ENCODE measurements at places on chromosomes 11 and 22.

- no peak for DNase-seq
Observed at GRCh38 chr11:100525635-100526034, 161.5 kb upstream of the ARHGAP42 start.

GRCh38 chr11:109019342-109019936 lies 354.6 kb downstream of the DDX10 start:
- no peak for DNase-seq

DNA sequence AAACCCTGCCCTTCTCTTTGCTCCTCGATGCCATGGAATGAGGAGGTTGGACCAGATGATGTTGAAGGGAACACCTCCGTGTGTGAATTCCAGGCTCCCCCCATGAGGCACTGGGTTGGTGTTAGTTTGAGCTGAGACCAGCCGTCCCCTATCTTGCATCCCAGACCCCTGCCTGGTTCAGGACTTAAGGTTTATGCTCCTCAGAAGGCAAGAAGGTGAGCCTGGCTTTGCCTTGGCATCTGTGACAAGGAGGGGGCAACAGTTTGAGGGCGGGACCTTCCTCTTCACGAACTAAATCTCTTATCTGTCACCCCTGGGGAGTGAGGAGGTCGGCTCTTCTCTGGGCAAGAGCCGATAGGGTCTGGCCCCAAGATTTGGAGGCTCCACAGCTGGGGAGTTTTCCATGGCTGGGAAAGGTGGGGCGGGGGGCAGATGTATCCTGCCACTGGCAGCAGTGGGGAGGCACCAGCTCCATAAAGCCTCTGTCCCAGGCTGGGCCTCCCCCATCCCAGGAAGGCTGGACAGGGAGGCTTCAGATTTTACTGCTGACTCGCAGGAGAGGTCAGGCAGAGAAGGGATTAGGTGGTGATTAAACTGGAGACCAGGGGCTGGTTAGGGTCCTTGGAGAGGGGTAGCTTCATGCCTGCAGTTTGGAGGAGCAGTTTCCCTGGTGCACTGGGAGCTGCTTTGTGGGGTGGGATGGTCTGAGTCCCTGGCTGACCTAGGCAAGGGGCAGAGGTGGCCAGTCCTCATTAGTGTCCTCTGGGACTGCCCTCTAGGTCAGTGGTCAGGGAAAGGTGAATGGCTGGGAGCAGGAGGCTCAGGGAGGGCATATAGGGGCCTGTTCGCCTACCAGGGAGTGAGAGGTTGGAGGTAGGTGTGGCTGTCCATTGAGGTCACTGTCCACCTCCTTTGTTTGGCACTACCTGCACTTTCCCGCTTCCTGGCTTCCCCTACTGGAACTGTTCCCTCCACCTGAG lies 1.1 kb downstream of the SEC14L2 start:
- no peak for DNase-seq

- no peak for DNase-seq
Observed at GRCh38 chr11:115154355-115154736, 349.9 kb downstream of the CADM1 start.

GRCh38 chr22:49404020-49404419 lies 423.7 kb downstream of the BRD1 start:
- no peak for DNase-seq

DNA sequence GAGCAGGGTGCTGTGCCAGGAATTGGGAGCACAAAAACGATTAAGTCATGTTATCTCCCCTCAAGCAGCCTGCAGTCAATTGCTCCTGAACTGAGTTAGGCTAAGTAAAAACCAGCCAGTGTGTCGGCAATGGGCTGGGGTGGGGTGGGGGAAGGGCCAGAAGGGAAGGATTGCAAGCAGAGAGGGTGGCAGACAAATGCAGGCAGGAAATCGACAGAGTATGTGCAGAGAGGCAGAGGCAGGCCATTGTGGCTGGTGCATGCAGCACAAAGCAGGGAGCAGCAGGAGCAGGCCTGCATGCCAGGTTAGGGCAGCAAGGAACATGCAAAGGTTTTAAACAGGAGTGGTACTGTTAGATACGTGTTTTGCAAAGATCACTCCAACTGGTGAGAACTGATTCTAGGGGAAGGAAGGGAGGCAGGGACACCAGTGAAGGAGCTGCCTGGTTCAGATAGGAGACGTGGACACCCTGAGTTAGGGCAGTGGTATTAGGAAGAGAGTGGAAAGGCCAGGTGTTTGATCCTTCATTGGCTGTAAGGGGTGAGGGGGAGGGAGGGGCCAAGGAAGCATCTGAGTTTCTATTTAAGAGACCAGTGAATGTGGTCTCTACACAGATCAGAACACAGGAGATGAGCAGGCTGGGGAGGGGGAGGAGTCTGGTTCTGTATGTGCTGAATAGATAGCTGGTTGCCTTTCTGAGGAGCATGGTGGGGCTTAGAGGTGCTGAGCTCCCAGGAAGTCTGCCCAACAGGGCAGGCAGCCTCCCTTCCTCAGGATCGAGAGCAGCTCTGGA lies 70.8 kb upstream of the PHOX2A start:
- DNase-seq: no peak

DNA sequence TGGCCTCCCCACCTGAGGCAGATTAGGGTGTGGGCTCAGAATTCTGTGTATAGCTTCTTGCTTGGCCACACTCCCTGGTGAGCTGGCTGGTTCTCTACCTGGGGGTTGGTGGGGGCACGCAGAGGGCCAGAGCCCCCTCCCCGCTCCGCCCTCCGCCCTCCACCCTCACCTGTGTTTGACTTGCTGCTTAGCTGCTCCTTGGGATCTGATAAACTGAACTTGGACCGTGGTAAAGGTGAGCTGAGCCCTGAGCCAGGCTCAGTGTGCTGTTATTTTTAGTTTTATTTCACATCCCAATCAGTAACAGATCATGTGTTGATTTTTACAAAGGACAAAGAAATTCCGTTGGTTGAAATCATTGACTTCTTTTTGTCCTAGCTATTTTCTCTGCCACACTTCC lies 2.0 kb downstream of the OVOL1 start:
- no peak for DNase-seq

DNA sequence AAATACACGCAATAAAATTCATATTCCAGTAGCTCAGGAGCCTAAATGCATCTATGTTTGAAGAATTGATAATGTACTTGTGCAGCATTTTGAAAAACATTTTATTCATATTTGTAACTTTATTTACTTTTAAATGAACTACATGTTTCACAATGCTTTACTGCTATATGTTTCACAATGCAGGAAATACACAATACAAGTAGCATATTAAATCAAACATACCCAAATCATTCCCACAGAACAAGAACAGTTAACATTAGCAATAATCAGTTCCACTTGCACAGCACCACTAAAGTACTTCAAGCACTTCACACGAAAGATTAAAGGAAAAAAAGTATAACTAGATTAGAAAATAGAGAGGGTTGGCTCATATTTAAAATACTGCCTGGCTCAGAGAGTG lies 343.6 kb upstream of the CCDC90B start:
- no peak for DNase-seq

- DNase-seq: peak; percentile 97
Observed at GRCh38 chr11:76830639-76831327, 29.9 kb upstream of the ACER3 start.

DNA sequence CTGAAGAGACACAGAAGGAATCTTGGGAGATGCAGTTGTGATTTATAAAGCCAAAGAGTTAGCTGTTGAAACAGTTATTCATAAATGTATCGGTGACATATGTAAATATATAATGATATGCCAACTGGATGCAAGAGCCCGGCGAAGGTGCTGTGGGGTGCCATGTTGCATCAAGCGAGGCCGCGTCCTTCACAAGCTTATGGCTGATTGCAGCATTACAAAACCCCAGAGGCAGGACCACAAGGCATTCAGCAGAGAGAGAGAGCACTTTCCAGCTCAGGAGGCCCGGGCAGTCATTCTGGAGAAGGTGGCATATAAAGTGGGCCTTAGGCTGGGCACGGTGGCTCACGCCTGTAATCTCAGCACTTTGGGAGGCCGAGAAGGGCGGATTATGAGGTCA lies 65.6 kb downstream of the LARGE1 start:
- no peak for DNase-seq

- DNase-seq: no peak
Observed at GRCh38 chr11:12075822-12076821, 34.3 kb upstream of the MICAL2 start.

- no peak for DNase-seq
Observed at GRCh38 chr22:20566420-20567260, 59.2 kb downstream of the MED15 start.

DNA sequence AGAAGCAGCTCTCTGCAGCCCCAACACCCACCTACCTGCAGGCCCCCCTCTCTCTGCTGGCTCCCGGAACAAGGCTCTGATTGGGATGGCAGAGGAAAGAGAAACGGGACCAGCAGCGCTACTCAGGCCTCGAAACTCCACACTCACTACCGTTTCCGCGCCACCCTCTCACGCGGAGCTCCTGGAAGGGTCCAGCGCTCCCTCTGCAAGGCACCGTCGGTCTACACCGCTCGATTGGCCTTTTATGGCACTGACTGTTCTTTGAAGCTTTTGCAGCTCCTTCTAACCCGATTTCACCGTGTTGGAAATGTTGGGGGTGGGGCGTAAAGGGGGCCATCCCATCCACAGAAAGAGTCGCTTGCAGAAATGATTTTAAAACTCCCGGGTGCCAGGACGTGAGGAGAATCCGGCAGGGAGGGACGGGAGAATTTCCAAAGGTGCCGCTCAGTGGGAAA lies 323 bp upstream of the PANX1 start:
- DNase-seq: no peak

GRCh38 chr11:35106595-35106994 lies 32.4 kb upstream of the CD44 start:
- no peak for DNase-seq

DNA sequence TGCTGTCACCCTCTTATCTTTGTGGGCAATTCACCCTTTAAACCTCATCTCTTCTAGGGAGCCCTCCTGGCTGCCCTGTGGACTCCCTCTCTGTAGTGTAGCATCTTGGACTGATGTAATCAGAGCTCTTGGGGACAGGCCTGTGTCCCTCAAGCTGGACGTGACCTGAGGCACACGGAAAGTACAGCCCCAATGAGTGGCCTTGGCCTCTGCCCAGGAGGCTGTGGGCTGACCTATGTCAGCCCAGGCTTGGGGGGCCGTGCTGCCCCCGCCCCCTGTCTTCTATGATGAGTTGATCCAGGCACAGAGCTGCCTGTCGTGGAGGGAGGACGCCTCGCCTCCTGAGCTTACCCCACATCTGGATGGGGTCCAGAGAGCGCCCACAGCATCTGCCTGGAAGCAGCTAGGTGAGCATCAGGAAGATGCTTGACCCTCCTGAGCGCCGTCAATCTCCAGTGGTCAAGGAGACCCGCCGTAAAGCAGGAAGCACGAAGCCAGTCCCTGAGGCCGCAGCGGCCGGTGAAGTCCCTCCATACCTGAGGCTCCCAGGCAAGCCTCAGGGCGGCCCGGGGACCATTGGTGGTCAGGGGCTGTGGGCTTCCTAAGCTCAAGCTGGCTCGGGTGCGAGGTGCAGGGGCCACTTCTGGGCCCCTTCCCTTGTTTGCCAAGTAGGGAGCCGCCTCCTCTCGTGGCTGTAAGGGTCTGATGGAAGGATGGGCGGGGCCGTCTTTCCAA lies 1136.9 kb downstream of the BRD1 start:
- DNase-seq: no peak

- no peak for DNase-seq
Observed at GRCh38 chr22:27783436-27784119, 18.0 kb downstream of the MN1 start.

DNA sequence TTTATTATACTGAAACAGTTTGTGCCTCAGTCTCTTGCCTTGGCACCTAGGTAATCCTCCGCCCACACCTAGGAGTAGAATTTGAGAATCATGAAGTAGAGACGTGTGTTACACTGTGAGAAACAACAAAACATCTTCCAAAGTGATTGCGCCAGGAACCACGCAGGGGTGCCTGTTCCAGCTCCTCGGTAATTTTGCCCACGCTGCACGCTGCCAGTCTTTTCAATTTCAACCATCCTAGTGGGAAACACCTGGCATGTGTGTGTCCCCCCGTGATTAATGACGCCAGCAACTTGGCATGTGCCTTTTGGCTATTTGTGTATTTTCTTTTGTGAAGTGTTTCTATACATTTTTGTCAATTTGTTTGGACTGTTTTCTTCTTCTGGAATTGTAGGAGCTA lies 919.1 kb downstream of the BRD1 start:
- no peak for DNase-seq

GRCh38 chr11:8784954-8785353 lies 102.4 kb downstream of the RPL27A start:
- DNase-seq: no peak

DNA sequence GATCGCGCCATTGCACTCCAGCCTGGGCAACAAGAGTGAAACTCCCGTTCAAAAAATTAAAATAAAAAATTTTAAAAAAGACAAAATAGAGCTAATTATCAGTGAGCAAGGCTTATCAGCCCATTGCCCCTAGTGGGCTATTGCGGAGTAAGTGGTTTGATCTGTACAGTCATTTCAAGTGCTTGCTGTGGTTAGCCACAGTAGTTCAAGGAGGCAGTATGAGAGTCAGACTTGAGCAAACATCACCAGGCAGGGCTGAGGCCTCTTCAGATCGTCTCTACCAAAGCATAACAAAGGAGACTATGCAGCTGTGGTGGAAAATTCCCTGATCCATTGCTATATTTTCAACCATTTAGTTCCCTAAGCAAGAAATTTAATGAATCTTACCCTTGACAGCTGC lies 4.3 kb upstream of the SBF2 start:
- DNase-seq: no peak

GRCh38 chr22:27577574-27577969 lies 224.0 kb downstream of the MN1 start:
- DNase-seq: no peak

GRCh38 chr11:19770277-19770676 lies 57.6 kb downstream of the NAV2 start:
- no peak for DNase-seq

DNA sequence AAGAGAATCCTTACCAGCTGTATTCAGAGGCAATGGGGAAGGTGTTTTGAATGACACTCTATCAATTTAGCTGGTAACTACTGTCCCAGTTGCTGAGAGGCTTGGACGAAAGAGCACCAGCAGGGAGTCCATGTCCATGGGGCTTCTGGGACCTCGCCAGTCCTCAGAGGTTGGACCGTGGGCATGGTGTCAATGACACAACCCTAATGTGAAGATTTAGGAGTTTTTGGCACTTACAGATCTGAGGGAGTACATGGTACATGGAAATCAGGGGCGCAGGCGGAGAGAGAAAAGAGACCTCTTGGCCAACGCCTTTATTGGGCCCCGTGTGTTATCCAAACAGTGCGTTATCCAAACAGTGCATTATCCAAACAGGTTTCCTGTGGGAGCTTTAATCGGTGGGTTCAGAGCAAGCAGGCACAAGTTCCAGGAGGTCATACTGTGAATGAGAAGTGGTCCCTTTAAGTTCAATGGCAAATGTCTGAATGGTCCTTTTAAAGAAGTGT lies 169.1 kb upstream of the B3GAT1 start:
- DNase-seq: no peak

- no peak for DNase-seq
Observed at GRCh38 chr11:6572215-6572614, 31.2 kb downstream of the RRP8 start.

GRCh38 chr11:9974375-9974774 lies 310.5 kb downstream of the SWAP70 start:
- no peak for DNase-seq

Measured in NCI-H524 treated with DMSO at 0.1 percent for 48 hours (cell line).